ENCODE measurements at places on chromosomes 16 and 17.

- no peak for DNase-seq
Observed at GRCh38 chr16:83908798-83909197, 9.9 kb downstream of the MLYCD start.

- DNase-seq, result no peak
Observed at GRCh38 chr17:78329263-78330059, 30.4 kb downstream of the SOCS3 start.

DNA sequence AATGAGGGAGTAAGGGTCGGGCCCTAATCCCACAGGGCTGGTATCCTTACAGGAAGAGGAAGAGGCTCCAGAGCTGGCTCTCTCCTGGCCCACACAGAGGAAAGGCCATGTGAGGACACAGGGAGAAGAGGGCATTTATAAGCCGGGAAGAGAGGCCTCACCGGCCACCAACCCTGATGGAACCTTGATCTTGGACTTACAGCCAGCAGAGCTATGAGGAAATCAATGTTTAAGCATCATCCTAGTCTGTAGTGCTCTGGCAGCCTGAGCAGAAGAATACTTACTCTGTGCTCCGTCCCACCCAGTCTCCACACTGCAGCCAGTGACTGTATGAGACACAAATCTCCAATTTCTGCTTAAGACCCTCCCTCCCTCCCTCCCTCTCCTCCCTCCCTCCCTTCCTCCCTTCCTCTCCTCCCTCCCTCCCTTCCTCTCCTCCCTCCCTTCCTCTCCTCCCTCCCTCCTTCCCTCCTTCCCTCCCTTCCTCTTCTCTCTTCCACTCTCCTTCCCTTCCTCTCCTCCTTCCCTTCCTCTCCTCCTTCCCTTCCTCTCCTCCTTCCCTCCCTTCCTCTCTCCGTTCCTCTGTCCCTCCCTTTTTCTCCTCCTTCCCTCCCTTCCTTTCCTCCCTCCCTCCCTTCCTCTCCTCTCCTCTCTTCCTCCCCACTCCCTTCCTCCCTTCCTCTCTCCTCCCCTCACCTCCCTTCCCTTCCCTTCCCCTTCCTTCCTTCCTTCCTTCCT lies 8.9 kb upstream of the TMEM220 start:
- DNase-seq, result no peak

GRCh38 chr17:848402-848801 lies 66.2 kb downstream of the MRM3 start:
- no peak for DNase-seq

- no peak for DNase-seq
Observed at GRCh38 chr17:4100883-4101756, 41.7 kb downstream of the ZZEF1 start.

Measured in stimulated activated CD4-positive, alpha-beta T cell treated with anti-CD3 and anti-CD28 coated beads, Interleukin-4, amount 100 ng/mL, for 1 hour (primary cell).